ENCODE measurements at places on chromosomes 11 and 22.

DNA sequence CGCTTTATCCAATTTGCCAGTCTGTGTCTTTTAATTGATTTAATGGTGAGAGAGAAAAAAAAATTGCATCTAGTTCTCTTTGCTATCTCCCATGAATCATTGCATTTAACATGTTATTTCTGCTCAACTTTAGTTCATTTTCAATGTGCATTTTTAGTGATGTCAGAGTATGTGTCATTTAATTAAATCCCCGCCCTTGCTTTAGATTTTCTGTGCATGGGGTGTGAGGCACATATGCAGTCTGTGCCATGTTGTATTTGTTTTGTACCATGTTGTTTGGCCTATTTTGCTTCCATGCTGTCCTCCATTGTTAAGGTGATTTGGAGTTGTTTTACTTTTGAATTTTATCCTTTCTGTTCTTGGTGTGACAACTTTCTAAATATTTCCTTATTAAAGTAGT is 8.3 kb upstream of the NCR3LG1 start:
- DNase-seq, result no peak

DNA sequence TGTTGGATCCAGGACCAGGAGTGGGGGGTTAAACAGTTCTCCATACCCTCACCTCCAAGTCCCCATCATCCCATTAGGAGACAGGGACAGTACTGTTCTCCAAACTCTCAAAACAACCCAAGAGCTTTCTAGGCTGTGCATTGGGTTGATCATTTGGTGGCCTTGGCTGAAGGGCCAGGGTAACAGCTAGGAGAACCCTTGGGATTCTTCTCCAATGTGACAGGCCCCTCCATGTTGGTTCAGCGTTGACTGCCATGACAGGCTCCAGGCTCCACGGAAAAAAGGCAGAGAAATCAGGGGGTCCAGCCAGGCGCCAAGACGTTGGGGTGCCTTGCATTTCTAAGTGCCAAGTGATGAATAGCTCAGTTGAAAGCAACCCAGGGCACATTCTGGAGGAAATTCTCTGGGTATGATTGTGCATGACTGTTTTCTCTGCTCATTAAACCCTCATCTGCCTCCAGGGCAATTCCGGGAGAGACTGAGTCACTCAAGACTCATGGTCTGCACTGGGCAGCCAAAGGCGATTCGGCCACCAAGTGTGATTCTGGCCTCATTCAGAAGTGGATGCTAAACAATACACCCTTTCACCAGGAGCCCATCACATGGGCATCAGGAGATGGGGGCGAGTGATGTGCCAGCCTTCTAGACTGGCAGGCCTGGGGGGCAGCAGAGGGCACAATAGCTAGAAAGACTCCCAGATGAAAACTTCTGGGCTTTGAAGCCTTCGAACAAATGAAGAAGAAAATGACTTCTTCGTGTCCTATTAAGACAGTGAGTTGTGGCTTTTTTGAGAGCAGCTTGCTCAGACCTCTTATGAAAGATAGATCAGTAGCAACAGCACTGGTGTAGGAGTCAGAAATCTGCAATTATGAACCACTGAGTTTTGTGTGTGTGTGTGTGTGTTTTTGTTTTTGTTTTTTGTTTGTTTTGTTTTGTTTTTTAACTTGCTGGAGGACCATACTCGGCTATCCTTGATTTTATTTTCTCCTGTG is 27.7 kb downstream of the CD44 start:
- peak; percentile 74 for DNase-seq

DNA sequence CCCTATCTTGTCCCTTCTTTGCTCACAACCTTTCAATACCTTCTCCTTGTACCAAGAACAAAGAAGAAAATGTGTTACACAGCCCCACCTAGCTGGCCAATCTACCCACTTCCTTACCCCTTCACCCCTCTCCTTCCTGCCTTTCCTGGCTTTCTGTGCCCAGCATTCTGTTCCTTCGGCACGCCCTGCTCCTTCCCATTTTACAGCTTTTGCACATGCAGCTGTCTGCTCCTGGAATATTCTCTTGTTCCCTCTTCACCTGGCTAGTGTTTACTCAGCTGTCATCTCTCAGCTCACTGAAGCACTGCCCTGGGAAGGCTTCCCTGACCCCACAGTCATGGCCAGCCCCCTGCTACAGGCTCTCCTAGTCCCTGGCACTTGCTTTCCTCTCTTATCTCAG is 30.7 kb downstream of the SERPINH1 start:
- DNase-seq, result no peak

GRCh38 chr22:30968924-30969531 is at the start of gene TUG1:
Gene TUG1, plus strand, starts transcription at chr22:30969265.
- DNase-seq, result peak; percentile 99

GRCh38 chr11:88307749-88308425 is 29.6 kb downstream of the CTSC start:
- DNase-seq, result no peak

GRCh38 chr11:132504501-132505041 is 1027.7 kb downstream of the OPCML start:
- no peak for DNase-seq

- DNase-seq, result peak; percentile 59
These were observed 20.9 kb upstream of the TMEM191C start for GRCh38 chr22:21446128-21446826.

DNA sequence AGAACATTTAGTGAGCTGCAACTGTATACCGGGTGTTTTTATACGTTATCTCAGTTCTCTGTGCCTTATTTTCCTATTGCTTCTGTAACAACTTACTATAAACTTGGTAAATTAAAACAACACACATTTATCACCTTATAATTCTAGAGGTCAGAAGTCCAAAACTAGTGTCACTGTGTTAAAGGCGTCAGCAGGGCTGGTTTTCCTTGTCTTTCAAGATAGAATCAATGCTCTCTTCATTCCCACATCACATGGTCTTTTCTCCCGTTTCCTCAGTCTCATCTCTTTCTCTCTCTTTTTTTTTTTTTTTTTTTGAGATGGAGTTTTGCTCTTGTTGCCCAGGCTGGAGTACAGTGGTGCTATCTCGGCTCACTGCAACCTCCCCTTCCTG is 36.1 kb downstream of the MB start:
- no peak for DNase-seq

GRCh38 chr11:84720706-84721402 is 906.3 kb downstream of the DLG2 start:
- DNase-seq, result no peak

GRCh38 chr11:67996051-67996450 is 7.8 kb downstream of the UNC93B1 start:
- peak; percentile 43 for DNase-seq

DNA sequence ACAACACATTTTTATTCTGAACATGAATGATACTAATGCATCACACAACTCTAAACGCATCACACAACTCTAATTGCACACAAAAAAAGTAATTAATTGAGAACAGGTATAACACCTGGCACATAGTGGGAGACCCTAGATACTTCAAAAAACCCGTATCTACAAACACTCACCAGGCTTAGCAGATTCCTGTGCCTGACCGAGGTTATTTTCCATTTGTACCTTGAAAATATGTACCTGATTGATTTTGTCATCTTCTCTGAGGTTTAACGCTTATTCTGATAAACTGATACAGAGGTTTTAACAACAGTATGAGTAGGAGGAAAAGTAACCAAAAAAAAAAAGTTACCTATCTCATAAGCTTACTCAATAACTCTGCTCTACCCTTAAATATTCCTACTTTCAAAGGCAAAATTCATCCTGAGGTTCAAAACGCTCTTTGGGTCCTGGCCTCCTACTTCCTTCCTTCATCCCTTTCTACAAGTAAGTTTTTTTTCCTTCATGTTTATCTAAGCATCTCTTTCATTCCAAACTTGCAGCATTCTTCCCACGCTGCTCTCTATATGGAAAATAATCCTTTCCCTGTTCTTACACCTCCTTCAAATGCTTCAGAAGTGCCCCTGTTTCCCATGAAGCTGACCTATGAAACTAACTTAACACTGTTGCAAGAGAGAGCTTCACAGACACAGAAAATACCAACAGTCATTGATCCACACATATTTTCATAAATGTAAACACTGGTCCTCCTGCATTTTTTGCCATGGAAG is 73.3 kb downstream of the ETS1 start:
- no peak for DNase-seq

GRCh38 chr11:77253690-77254089 is 47.8 kb downstream of the GDPD4 start:
- no peak for DNase-seq

DNA sequence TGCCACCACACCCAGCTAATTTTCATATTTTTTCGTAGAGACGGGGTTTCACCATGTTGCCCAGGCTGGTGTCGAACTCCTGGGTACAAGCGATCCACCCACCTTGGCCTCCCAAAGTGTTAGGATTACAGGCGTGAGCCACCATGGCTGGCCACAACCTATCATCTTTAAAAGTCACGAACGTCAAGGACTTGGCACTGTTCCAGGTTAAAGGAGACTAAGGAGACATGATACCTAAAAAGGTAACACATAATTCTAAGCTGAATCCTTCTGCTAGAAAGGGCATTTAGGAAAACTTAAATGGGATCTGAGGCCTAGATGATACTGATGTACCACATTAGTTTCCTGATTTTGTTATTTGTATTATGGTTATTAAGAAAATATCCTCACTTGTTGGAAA is 43.3 kb upstream of the SYT9 start:
- no peak for DNase-seq

- no peak for DNase-seq
These were observed 436.8 kb upstream of the CADM1 start for GRCh38 chr11:115941044-115941443.

- no peak for DNase-seq
These were observed 8.8 kb upstream of the PLA2G3 start for GRCh38 chr22:31148953-31149627.

DNA sequence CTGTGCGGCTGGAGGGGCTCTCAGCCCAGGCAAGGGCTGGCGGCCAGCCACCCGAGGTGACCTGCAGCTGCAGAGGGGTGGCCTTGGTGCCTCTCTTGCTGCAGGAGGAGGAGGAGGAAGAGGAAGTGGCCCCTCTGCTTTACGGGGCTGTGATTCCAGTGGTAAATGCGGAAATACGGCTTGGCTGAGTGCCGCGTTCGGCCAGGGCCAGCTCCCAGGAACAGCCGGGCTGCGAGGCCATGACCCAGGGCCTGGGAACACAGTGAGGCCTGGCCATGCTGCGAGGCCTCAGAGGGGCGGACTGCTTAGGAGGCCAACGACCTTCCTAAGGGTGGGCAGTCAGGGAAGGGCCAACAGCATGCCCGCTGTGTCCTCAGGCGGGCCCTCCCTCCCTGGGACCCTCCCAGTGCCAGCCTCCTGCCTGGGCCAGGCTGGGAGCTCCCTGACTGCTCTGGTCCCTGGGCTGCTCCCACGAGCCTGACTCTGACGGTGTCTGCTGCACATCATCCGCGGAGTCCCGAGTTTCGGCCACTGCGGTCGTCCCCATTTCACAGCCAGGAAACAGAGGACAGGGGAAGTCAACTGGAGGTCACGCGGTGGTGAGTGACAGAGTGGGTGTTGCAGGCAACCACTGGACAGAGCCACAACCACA is 20.8 kb upstream of the PPARA start:
- DNase-seq, result no peak

- no peak for DNase-seq
These were observed 108.5 kb upstream of the USP47 start for GRCh38 chr11:11733246-11733747.

DNA sequence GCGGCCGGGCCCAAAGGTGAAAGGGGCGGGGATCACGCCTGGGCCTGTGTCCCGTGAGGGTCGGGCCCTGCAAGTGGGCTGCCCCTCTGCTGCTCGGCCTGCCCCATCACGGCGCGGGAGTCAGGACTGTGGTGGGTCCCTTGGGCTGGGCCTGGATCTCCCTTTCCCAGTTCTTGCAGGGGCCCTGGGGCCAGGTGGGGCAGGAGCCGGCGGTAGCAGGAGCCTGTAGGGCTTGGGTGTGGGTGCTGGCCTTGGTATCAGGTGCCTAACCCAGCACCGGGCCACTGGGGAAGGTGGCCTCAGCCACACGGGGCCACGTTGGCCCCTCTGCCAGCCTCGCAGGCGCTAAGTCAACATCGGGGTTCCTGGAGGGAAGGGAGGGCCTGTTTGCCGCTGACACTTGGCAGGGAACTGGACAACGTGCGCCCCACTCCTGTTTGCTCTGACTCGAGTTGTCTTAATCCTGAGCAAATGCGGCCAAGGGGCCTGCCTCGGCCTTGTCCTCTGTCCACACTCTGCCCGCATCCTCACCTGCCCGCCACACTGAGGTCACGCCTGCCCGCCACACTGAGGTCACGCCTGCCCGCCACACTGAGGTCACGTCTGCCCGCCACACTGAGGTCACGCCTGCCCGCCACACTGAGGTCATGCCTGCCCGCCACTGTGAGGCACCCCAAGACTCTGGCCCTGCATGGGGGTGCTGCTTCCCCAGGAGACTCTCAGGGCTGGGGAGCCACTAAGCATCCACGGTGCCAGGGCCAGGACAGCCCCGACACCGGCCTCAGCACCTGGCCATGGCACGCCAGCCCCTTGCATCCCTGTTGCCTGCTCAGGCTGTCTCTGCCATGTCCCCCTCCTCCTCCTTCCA is 14.2 kb upstream of the MUC5B start:
- peak; percentile 47 for DNase-seq

All from activated effector memory CD4-positive, alpha-beta T cell treated with anti-CD3 and anti-CD28 coated beads, Interleukin-2, amount 50 U/mL, for 16 hours (primary cell).